ENCODE measurements at places on chromosomes 16 and 17. TPM values are rescaled to one million over a fixed set of nuclear protein-coding genes. Genes with fewer than 3 reads are reported as not detected.
A peak's percentile ranks its signal among the peaks of the same experiment; 100 is the strongest.

Gene CES2
- total RNA-seq, result 42.3 TPM

Gene CIBAR2
- total RNA-seq, result 1.1 TPM

- no peaks in the 10 kb centered on the region for H3K36me3 ChIP-seq
- no peaks in the 10 kb centered on the region for H3K4me1 ChIP-seq
- no peaks in the 10 kb centered on the region for H3K27me3 ChIP-seq
Observed at GRCh38 chr17:33647956-33648355, 354.9 kb upstream of the ASIC2 start.

DNA sequence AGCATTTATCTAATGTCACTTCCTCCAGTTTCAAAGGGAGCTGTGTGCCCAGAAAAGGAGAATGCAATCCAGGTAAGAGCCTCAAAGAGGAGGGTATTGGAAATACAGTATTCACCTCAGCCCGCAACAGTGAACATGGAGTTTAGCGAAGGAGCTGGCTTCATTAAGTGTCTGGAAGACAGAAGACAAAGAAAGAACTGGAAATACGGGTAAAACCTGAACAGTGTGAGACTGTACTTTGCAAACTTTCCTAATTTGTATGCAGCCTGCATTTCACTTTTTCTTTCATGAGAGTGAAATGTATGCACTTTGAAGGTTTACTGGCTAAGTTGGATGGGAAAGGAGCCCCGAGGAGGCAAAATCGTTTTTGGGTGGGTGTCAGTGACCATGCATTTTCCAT, 478.4 kb downstream of the HS3ST3B1 start:
- no peaks in the 10 kb centered on the region for H3K27me3 ChIP-seq
- no peaks in the 10 kb centered on the region for H3K36me3 ChIP-seq
- DNase-seq, result no peak
- H3K4me3 ChIP-seq, result no peak overlapping the region

- no peak overlapping the region for H3K27ac ChIP-seq
- H3K27me3 ChIP-seq, result no peaks in the 10 kb centered on the region
- no peaks in the 10 kb centered on the region for H3K36me3 ChIP-seq
- H3K4me1 ChIP-seq, result no peaks in the 10 kb centered on the region
Observed at GRCh38 chr17:65173284-65173793, 36.2 kb downstream of the RGS9 start.

- no peaks in the 10 kb centered on the region for H3K36me3 ChIP-seq
- H3K27me3 ChIP-seq, result no peaks in the 10 kb centered on the region
- H3K4me1 ChIP-seq, result no peaks in the 10 kb centered on the region
- no peak for DNase-seq
- no peak overlapping the region for H3K4me3 ChIP-seq
- H3K27ac ChIP-seq, result peak overlapping the region; percentile 5
Observed at GRCh38 chr16:56547120-56547948, 17.5 kb upstream of the MT4 start.

DNA sequence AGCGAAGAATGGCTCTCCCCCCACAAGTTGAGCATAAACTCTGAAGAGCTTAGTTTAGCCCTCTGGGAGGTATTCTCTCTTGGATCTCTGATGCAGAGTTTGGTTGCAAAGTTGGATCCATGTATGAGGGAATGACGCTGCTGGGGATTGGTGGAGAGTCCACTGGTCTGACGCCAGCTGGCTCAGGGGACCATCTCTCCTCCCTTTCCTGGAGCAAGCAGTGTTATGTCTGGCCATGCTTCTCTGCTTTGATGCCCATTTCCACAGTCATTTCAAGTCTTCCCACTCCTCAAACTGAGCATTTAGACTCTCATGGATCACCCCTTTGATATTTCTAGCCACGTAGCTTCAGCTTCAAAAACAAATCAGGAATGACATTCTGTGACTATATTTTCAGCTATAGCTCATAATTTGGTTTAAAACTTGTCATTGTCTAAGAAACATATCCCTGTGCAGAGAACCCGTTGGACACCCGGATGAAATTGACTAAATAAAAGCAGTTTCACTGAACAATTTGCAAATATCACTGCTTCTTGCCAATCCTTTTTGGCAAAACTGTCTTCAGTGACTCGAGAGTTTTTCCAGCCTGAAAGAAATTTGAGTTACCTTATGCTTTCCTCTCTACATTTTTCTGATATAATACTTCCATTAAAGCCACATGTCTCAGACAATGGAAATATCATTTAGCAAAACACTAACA, 193.4 kb upstream of the CDH11 start:
- no peaks in the 10 kb centered on the region for H3K36me3 ChIP-seq
- peak; percentile 82 for DNase-seq
- H3K27me3 ChIP-seq, result no peaks in the 10 kb centered on the region
- no peak overlapping the region for H3K27ac ChIP-seq
- no peak overlapping the region for H3K4me3 ChIP-seq
- peaks cover 6% of the 10 kb centered on the region for H3K4me1 ChIP-seq

DNA sequence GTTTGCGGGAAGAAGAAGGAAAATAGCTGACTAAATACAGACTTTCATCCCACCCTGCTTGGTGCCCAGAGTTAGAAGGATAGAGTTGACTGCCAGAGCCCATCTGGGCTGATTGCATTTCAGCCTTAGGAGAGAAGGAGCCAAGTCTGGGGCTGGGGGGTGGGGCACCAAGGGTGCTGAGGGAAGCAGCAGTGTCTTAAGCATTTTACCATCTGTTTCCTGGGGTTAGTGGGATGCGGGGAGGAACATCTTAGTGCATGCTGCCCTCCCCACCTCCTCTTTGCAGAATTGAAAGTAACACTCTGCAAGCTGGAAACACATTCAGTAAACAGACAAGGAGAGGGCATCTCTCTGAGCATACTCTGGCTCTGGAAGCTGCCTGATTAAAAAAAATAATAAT, 1.5 kb upstream of the ARL5C start:
- no peak overlapping the region for H3K4me3 ChIP-seq
- no peaks in the 10 kb centered on the region for H3K27me3 ChIP-seq
- H3K36me3 ChIP-seq, result no peaks in the 10 kb centered on the region
- no peak for DNase-seq
- H3K27ac ChIP-seq, result no peak overlapping the region
